ENCODE measurements at places on chromosomes 5 and 9.

- DNase-seq = no peak
Measured at GRCh38 chr9:93864840-93865239, 90.3 kb downstream of the BARX1 start.

DNA sequence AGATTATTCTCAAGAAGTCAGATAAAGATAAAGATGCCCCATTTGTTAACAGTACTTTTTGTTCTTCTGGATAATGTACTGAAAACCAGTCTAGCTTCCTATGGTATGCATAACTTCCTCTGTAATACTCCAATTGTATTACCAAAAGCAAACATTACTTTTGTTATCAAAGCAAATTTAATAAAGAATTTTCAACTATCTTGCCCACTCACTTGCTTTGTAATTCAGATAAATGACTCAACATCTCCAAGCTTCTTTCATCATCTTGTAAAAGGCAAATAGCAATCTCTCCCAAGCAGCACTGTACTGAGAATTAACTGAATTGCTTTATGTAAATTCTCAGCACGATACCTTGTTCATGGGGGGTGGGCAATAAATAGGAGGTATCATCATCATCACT lies 98.3 kb downstream of the NFIB start:
- peak; percentile 43 for DNase-seq

GRCh38 chr9:128420060-128420650 lies 502 bp upstream of the CERCAM start:
- DNase-seq = peak; percentile 45

- peak; percentile 40 for DNase-seq
Measured at GRCh38 chr5:2710910-2711309, 40.6 kb downstream of the IRX2 start.

GRCh38 chr5:2353211-2353610 lies 398.3 kb downstream of the IRX2 start:
- no peak for DNase-seq

DNA sequence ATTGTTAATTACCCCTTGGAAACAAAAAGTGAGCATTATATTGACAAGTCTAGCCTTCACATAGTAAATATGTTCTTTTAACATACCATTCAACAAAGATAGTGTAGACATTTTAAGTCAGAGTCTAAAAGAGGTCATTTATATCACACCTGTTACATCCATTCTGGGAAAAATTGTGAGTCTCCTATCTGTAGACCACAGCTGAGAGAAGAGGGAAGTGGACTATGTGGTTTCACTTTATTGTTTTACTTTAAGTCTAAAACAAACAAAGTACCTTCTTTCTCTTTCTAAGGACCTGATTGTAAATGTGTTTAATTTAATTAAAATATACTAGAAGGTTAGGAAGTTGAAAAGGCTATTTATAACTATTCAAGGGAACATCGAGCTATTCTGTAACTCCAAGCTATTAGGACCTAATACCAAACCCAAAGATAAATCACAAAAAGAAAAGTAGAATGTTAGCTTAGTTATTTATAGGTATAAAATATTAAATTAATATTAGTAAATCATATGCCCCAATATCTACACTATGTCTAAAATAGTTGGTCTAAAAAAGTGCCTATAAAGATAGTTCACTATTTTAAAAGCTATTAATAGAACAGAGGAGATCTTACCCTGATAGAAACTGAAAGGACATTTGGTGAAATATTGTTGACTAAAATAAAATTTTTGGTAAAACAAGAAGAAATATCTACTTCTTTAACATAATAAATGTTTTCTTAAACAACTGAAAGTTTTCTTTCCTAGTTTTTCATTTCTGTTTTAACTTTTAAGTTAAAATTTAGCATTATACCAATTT lies 134.9 kb downstream of the TMEM167A start:
- DNase-seq = no peak

DNA sequence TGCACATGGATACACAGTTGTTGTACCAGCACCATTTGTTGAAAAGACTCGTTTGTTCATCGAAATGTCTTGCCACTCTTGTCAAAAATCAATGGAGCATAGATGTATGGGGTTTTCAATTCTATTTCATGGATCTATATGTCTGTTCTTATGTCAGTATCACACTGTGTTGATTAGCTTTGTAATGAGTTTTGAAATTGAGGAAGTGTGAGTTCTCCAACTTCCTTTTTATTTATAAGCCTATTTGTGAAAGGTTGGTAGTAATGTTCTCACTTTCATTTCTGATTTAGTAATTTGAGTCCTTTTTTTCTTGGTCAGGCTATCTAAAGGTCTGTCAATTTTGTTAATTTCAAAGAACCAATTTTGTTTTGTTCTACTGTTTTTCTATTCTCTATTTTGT lies 26.1 kb downstream of the ZNF510 start:
- DNase-seq = no peak

DNA sequence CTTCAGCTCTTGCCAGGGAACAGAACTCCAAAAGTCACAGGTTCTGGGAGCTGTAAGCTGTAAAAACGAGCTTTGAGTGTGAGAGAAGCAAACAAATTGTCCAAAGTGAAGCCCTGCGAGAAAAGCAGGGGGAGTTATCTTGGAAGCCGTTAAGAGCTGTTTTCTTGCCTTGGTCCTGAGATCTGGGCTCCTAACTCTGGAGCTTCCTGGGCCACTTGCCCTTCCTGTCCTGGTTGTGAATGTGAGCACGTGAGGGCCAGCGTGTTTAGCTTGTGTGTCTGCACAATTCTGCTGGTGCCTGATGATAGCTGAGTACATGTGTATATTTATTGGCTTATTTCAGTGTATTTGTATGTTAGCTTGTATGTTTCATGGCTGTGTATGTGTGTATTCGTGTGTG lies 40.5 kb downstream of the DAB2IP start:
- no peak for DNase-seq

GRCh38 chr9:114050646-114051045 lies 27.5 kb downstream of the AMBP start:
- DNase-seq = no peak

DNA sequence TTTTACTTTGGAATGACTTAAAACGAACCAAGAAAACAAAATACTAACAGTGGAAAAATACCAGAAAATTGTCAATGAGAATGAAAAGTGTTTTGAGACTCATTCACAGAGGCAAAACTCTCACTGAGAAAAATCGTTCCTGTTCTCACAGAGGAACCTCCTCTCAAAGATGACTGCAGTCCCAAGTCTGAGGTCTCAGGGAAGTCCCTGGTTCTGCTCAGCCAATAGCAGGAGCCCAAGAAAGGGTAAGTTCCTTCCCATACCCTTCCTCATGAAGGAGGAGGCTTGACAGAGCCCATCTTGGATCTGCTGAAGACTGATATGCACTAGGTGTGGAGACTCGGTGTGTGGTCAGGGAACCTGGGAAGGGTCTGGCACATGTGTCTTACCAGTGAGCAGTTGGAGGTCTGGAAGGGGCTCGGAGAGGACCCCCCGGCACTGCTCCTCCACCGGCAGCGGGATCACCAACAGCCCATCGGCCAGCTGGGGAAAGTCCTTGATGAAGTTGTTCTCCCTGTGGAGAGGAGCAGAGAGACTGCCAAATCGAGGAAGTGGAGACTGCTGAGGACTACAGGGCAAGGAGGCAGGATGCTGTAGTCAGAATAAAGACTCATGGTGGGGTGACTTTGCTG lies 46.0 kb downstream of the TRIM32 start:
- no peak for DNase-seq
